ENCODE measurements at places on chromosomes 5 and 9. TPM values are rescaled to one million over a fixed set of nuclear protein-coding genes. Genes with fewer than 3 reads are reported as not detected.

GRCh38 chr5:86175224-86175623 lies 442.5 kb upstream of the COX7C start:
- peak; percentile 1 for DNase-seq
- no peak overlapping the region for H3K27ac ChIP-seq
- H3K27me3 ChIP-seq, result no peaks in the 10 kb centered on the region
- H3K36me3 ChIP-seq, result no peaks in the 10 kb centered on the region
- H3K4me1 ChIP-seq, result no peaks in the 10 kb centered on the region
- no peak overlapping the region for H3K4me3 ChIP-seq

DNA sequence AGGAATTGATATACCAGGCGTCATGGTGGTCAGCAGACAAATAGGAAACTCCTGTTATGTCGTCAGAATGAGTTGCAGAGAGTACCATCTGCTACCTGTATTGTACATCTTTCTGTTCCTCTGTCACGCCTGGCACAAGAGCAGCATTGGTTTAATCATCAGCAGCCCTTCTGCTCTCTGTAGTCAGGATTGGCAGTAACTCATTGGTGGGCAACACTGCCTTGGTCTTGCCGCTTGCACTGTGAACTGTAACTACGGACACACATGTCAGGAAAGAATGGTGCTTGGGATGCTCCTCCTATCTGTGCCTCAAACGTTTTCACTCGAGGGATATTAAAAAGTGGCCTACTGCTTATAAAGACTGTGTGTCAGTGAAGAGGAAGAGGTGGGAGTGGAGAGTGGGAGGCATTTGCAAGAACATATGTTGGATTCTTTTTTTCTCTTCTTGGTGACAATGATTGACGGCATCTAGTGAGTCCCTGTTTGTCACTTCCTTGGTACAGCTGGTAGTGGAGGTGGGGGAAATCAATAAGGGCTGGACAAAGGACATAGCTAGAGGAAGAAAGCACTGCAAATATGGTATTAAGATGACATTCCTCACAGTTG lies 76.6 kb downstream of the F2RL2 start:
- no peaks in the 10 kb centered on the region for H3K27me3 ChIP-seq
- H3K4me3 ChIP-seq, result no peak overlapping the region
- H3K4me1 ChIP-seq, result no peaks in the 10 kb centered on the region
- DNase-seq, result no peak

DNA sequence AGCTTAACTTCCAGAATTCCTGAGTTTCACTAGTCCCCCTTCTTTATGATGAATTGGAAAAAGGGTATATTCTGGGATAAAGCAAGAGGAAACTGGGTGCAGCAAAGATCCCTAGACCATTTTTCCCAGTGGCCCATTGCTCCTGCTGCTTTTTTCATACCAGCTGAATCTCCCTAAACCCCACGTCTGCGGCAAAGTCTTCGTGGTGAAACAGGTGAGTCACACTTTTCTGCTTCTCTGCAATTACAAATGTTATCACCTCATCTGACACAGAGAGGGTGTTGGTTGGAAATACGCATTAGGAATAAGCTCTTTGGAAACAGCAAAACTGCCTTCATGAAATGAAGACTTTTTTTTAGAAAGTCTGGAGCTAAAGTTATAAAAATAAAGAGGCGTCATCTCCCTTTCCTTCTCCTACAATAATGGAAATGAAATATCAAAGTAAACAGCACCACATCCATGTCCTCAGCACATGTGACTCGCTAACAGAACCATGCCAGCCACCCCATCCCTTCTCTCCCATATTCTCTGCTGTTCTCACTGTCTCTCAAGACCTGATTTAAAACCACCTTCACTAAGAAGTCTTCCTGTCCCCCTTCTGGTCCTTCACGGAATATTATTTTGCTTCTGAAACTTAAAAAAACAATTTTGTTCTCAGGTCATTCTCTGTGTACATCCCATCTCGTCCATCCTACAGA lies 39.5 kb upstream of the GLRX start:
- no peak overlapping the region for H3K4me3 ChIP-seq
- DNase-seq, result peak; percentile 91
- no peaks in the 10 kb centered on the region for H3K36me3 ChIP-seq
- no peaks in the 10 kb centered on the region for H3K27me3 ChIP-seq
- H3K27ac ChIP-seq, result peak overlapping the region; percentile 93

GRCh38 chr9:8614926-8615440 lies 815.4 kb upstream of the DMAC1 start:
- no peak overlapping the region for H3K27ac ChIP-seq
- H3K4me3 ChIP-seq, result no peak overlapping the region
- no peaks in the 10 kb centered on the region for H3K36me3 ChIP-seq
- H3K4me1 ChIP-seq, result no peaks in the 10 kb centered on the region
- DNase-seq, result no peak
- no peaks in the 10 kb centered on the region for H3K27me3 ChIP-seq

GRCh38 chr5:57117596-57117995 lies 56.3 kb upstream of the GPBP1 start:
- no peak overlapping the region for H3K27ac ChIP-seq
- H3K4me3 ChIP-seq, result no peak overlapping the region
- no peaks in the 10 kb centered on the region for H3K27me3 ChIP-seq

Gene BARHL1
- not detected for polyA plus RNA-seq

All from fibroblast of lung (primary cell).